ENCODE measurements at places on chromosomes 1 and 21.
A peak's percentile ranks its signal among the peaks of the same experiment; 100 is the strongest.

GRCh38 chr1:207868774-207869721, 41.9 kb downstream of the CD34 start:
- peak; percentile 95 for DNase-seq

DNA sequence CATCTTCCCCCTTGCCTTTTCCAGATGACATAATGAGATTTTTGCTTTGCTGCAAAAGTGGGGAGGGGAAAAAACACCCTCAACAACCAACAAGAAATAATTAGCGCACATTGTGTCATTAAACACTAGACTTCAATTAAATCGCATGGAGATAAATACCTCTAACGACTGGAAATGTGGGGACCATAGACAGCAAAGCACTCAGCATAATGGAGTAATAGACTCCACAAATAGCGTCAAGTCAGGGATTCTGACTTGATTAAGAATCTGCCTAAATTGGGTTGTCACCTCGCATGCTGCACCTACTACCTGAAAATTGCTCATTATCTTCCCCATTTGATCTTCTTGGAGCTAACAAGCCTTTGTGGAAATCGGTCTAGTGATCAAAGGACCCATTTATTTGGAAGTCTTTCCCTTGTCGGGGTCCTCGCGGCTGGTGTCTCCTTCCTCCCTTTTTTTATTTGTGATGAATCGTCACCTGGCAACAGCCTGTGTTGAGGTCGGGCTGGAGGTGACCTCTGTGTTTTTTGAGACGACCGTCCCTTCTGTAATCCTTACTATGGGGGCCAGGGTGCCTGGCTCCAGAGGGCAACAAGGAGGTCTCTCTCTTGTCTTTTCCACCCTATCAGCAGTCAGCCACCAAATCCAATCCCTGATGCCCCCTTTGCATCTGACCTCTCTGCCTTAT, 75.3 kb upstream of the IGSF21 start:
- DNase-seq = no peak

DNA sequence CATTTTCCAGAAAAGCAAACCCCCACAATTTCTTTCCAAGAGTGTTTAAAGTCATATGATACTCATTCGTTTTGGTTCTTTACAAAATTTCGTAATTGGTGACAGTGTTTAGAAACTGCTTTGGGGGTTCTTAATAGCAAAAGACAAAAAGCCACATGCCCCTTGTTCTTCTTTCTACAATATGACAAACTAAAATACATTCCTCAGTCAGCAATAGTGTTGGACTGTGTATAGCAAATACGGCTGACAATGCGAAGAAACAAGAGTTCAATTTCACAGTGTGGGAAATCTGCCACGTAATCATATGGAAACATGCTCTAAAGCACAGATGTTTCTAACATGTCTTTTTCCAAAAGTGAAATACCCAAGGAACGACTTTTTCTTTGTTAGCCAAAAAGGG, 7.6 kb upstream of the IFNAR1 start:
- no peak for DNase-seq

DNA sequence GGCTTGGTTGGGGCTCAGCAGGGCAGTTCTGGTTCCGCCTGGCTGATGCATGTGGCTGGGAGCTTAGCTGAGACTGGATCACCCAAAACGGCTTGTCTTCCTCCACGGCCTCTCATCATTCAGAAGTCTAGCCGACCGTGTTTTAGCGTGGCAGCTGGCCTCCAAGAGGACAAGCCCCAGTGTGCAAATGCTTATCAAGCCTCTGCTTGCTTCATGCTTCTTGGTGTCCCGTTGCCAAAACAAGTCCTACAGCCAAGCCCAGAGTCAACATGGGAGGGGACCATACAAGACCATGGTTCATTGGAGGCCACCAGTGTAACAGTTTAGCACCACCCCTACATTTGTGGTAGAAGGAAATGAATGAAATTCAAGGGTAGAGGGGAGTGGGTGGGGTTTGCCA, 10.5 kb upstream of the KDF1 start:
- DNase-seq = no peak

GRCh38 chr21:45320261-45321025, 32.7 kb upstream of the POFUT2 start:
- peak; percentile 16 for DNase-seq

DNA sequence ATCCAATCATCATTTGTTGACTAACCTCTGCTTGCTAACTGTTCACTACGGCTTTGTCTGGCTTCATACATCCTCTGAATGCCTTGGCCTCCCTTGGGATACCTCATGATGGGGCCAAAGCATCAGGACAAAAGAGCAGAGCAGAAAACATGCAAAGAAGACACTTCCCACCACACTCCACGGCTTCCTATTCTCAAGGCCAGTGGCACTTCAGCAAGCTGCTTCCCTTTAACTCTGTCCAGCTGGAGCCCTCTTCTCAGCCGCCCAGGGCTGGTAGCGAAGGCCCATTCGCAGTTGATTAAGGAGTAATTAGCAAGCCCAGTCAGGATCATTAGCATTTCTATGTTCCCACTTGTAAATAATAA, 224.3 kb upstream of the FGGY start:
- no peak for DNase-seq

DNA sequence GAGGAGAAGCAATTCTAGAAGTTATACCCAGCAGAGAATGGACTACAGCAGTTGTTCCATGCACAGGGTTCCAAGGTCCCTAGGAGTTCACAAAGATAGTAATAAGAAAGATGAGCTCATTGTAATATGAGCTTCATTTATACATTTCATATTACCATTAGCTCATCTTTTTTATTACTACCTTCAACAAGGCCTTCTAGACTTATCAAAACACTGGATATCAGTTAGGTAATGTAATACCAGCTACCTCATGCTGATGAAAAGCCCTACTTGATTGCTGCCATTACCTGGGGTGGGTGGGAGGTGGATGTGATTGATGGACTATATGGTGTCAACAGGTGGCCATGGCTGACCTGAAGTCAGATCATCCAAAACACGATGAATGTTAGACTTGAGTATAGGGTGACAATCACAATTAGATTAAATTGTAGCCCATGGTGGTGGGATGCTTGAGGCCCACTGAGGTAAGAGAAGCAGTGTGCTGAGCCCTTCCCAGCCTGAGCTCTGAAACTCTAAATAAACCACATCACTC, 34.1 kb downstream of the SPATA46 start:
- DNase-seq = no peak

- DNase-seq = no peak
These were observed 165.4 kb downstream of the ADSS2 start for GRCh38 chr1:244286341-244286740.

DNA sequence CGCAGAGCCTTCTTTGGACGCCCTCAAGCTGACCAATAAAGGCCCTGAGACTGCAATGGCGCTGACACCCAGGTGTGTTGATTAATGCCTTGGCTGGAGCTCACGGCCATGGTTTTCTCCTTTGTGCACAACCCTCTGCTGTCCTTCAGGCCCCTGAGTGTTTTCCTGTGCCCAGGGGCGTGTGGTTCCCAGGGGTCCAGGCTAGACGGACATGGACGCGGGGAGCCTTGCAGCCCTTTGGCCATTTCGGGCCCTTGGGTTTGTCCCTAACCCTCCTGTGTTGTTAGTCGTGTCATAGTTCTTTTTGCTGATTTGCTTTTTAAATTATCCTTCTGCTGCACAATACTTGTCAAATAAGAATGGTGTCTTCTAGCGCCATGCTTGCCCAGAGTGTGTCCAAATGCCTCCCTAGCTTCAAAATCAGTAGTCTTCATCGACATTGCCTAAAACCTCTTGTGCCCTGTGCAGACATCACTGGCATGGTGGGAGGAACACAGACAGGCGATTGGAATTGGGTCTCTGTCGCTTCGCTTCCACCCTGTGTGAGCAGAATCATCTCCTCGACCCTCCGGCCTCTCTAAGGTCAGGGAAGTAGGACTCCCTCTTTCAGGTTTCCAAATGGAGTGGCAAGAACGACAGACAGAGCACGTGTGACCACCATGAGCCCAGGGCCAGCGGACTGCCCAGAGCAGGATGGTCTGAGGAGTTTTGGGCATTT, 1.9 kb downstream of the KRTAP10-4 start:
- DNase-seq = no peak

- no peak for DNase-seq
These were observed 4.3 kb upstream of the TEDDM1 start for GRCh38 chr1:182404781-182405180.

DNA sequence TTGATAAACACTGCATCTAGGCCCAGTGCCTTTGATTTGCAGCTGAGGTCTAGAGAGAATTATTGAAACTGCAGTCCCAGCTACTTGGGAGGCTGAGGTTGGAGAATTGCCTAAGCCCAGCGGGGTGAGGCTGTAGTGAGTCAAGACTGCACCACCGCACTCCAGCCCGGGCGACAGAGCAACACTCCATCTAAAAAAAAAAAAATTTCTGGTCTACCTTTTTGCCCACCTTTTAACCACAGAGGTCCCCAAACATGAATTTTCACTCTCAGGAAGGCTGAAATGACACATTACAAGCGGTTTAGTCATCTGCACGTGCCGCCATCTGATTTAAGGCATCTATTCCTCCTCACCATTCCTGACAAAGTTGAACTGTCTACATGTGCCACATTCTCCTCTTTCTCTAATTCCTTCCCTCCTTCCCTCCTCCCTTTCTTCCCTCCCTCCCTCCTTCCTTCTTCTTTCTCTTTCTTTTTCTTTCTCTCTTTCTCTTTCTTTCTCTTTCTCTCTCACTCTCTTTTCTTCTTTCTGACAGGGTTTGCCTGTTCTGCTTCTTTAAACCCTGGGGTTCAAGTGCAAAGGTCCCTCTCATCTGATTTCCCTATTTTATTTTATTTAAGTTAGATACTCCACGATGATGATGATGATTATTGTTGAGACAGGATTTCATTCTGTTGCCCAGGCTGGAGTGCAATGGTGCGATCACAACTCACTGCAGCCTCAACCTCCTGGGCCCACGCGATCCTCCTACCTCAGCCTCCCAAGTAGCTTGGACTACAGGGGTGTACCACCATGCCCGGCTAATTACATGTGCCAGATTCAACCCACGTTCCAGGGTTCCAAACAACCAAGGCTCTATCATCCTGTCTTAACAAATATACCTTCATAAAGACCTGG, 3.0 kb upstream of the SOD1 start:
- DNase-seq = peak; percentile 44

- no peak for DNase-seq
These were observed 132.3 kb downstream of the BEND5 start for GRCh38 chr1:48644190-48644900.

All from astrocyte of the hippocampus (primary cell).